ENCODE measurements at places on chromosomes 11 and 22.

GRCh38 chr11:17519061-17519885 is 24.9 kb downstream of the USH1C start:
- no peak for DNase-seq

DNA sequence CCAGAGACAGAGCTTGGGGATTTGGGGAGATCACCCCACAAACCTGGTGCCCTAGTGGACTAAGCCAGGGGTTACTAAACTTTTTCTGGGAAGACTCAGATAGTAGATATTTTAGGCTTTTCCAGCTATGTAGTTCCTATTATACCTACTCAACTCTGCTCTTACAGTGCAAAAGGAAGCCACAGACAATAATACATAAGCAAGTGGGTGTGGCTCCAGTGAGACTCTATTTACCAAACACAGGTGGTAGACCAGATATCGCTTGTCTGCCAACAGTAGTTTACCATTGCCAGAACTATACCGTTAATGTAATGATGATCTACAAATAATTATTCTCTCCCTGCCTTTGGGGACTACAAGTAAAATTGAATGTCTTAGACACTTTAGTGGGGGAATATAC is 6.9 kb downstream of the LDHC start:
- no peak for DNase-seq

GRCh38 chr11:117037279-117037974 is 60.8 kb downstream of the SIK3 start:
- no peak for DNase-seq

GRCh38 chr11:112279901-112280267 is 19.2 kb upstream of the PLET1 start:
- DNase-seq: peak; percentile 56

DNA sequence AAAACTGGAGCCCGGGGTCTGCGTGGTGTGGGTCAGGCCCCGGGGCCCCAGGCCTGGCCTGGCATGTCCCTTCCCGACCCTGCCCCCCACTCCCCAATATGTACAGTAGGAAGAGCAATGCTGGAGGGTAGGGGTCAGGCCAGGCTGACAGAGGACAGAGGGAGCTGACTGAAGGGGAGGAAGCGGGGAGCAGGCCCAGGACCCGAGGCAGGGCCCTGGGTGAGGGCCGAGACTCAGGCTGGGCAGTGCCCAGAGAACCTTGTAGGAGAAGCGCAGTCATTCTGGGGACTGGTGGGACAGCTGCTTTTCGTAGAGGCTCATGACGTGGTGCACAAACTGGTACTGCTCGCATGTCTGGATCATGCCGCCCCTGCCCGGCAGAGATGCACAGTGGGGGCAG is 2.7 kb upstream of the IGSF22 start:
- DNase-seq: no peak

GRCh38 chr11:108117746-108118371 is 3.5 kb upstream of the ACAT1 start:
- DNase-seq: no peak
